Common myeloid progenitor, CD34-positive (primary cell): ENCODE measurements at places on chromosomes 16 and 17.

DNA sequence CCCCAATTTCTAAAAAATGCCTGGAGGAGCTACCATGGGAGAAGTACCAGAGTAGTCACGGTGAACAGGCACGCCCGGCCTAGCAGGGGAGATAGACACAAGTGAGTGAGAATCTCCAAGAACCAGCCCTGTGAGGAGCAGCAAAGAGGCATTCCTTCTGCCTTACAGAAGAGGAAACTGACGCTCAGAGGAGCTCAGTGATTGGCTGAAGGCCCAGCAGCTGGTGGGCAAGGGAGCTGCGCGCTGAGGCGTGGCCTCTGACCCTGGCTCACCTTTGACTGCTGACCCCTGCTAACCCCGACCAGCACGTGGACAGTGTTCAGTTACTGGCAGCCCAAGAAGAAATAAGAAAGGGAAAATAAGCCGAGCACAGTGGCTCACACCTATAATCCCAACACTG is 1.8 kb downstream of the C16orf96 start:
- no peak for DNase-seq

DNA sequence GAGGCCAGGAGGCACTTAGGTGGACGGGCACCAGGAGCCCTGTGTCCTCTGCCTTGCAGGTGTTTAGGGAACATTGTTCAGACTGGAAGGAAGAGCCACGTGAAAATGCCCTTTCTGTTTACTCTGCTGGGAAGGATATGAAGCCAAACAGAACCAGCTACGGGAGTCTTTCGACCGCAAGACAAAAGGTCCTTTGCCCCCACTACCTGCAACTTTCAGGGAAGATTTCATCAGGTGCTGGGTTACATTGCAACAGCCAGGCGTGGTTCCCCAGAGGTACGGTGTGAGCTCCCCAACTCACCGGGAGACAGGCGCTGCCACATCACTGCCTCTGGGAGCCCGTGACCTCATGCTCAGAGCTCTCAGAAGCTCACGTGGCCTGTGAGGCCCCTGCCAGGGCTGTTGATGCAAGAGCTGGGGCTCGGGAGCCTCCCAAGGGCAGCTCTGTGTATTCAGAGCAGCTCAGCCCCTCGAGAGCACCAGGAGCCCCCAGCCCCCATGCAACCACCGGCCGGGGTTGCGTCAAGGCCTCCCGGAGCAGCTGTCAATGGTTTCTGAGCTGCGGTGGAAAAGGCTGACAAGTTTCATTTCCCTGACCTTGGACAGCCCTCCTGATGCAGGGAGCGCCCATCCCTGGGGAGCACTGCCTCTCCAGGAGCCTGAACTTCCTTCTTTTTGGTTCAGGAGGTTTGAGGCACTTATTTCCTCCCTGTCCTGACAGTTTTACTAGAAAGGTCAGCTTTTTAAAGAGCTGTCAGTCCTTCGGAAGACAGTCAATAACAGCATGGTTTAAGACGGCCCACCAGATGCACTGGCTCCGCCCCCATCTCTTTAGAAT is 42.1 kb downstream of the TBC1D16 start:
- peak; percentile 73 for DNase-seq

GRCh38 chr17:75115555-75115954 is 5.8 kb downstream of the ARMC7 start:
- no peak for DNase-seq

- no peak for DNase-seq
Observed at GRCh38 chr17:75478508-75478907, 22.1 kb downstream of the TMEM94 start.

GRCh38 chr17:44556832-44557606 is at the start of gene FZD2:
Gene FZD2, plus strand, starts transcription at chr17:44557484. Its CDS starts 205 bp downstream, at chr17:44557689.
- DNase-seq, result peak; percentile 84

- no peak for DNase-seq
Observed at GRCh38 chr17:56624912-56625311, 31.4 kb downstream of the NOG start.

DNA sequence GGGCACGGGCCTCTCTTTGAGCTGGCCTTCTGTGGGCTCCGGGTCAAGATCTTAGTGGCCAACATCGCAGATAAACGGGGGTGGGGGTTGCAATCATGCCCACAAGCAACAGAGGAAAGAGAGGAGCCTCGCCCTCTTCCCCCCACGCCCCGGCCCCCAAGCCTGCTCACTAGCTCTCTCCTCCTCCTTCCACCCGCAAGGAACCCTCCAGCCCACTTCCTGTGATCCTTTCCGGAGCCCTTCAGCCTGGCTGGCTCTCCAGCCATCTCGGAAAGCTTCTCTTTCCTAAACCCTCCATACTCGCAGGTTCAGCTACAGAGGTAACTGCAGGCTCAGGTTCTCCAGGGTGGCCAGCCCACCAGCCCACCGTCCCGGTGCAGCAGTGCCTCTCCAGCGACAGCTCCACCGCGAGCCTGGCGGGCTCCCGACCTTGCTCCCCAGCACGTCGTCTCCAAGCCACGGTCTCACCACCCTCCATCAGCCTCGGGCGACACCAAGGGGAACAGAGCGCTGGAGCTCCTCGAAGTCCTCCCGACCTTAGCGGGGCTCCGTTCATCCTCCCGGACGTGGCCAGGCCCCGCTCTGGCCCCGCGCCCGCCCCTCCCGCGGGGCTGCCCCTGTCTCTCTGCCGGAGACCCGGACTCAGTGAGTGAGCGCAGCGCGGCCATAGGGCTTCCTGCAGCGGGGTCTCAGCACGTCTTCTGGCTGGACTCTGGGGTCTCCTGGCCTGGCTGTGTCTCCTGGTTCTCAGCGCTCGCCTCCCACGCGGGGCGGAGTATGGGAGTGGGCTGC is 12.9 kb upstream of the ODF4 start:
- DNase-seq, result peak; percentile 49

- peak; percentile 74 for DNase-seq
Observed at GRCh38 chr17:48427598-48427997, 2.4 kb downstream of the SKAP1 start.

GRCh38 chr17:56742601-56743000 is 91.1 kb downstream of the C17orf67 start:
- no peak for DNase-seq

DNA sequence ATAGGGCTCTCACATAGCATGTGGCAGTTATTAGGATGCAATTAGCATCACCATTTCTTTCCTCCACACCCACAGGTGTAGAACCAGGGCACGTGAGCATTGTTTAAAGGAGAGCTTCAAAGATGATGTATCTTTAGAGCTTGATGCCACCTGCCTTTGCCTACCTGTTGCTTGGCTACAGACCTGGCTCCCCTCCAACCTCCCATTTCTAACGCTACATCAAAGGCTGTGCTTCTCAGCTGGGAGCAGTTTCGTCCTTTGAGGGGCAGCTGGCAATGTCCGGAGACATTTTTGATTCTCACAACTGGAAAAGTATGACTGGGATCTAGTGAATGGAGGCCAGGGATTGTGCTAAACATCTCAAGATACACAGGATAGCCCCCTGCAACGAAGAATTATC is 78.5 kb upstream of the CLEC3A start:
- no peak for DNase-seq

DNA sequence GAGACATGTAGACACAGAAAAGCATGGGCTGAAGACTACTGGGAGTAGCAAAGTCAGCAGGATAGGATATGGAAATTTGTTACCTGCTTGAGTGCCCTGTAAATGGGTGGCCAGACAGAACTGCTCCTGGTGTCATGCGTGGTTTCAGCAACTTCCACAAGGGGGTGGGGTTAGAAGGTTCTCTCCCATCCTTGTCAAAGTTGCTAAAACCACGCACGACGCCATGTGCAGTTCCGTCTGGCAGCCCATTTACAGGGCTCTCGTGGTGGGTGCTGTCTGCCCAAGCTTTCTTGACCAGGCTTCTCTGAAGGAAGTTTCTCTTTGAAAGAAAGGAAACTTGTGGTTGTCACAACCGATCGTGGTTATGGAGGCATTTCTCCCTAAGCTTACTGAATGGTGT is 6.9 kb upstream of the DBNDD1 start:
- peak; percentile 43 for DNase-seq

- peak; percentile 87 for DNase-seq
Observed at GRCh38 chr17:5587438-5588032, 3.2 kb upstream of the NLRP1 start.

- DNase-seq, result no peak
Observed at GRCh38 chr16:11149011-11149616, 106.9 kb downstream of the SOCS1 start.

GRCh38 chr17:56638591-56639051 is 45.1 kb downstream of the NOG start:
- no peak for DNase-seq

GRCh38 chr16:88719267-88719932 is 13.1 kb downstream of the CTU2 start:
- no peak for DNase-seq

DNA sequence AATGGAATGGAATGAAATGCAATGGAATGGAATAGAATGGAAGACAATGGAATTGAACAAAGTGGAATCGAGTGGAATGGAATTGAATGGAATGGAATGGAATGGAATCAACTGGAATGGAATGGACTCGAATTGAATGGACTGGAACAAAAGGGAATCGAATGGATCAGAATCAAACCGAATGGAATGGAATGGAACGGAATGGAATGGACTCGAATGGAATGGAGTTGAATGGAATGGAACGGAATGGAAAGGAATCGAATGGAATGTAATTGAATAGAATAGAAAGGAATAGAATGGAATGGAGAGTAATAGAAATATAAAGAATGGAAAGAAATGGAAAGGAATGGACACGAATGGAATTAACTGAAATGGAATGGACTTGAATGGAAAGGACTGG is 475.2 kb upstream of the WSB1 start:
- DNase-seq, result no peak

GRCh38 chr16:9627427-9627826 is 536.0 kb downstream of the HAPSTR1 start:
- DNase-seq, result no peak

DNA sequence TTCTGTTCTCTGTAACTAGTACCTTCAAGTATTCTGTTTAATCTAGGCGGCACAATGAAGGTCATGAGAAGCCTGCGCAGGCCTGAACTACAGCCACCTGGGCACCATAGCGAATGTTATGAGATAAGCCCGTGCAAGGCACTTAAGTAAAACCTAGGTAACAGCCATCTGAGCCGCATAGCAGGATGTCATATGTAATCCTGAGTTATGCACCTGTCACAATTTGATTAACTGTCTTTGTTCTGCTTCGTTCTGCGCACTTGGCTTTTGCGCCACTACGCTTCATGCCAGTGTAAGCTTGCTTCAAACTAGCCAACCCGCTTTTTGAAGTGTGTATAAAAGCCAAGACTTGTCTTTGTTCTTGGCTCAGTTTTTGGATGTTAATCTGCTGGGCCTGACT is 449.8 kb downstream of the KCNJ18 start:
- no peak for DNase-seq

- DNase-seq, result no peak
Observed at GRCh38 chr16:13780406-13781168, 139.4 kb upstream of the ERCC4 start.

DNA sequence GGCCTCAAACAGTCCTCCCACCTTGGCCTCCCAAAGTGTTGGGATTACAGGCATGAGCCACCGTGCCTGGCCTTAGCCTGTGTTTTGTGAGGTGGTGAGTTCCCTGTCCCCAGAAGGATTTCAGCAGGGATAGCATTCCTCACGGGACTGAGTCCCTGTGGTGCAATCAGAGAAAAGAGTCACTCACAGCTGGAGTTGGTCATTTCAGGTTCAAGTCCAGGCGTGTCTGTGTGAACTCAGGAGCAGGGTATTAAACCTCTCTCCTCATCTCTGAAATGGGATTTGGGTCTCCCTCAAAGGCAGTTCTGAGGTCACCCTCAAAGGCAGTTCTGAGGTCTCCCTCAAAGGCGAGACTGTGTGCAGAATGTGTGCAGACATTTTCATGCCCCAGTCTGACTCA is 28.6 kb downstream of the NPTX1 start:
- DNase-seq, result no peak

GRCh38 chr16:46836534-46837530 is 5.9 kb upstream of the C16orf87 start:
- DNase-seq, result no peak

- DNase-seq, result no peak
Observed at GRCh38 chr17:63624531-63624880, 2.3 kb downstream of the MAP3K3 start.

GRCh38 chr17:2259769-2260536 is 43.6 kb downstream of the SMG6 start:
- peak; percentile 47 for DNase-seq

DNA sequence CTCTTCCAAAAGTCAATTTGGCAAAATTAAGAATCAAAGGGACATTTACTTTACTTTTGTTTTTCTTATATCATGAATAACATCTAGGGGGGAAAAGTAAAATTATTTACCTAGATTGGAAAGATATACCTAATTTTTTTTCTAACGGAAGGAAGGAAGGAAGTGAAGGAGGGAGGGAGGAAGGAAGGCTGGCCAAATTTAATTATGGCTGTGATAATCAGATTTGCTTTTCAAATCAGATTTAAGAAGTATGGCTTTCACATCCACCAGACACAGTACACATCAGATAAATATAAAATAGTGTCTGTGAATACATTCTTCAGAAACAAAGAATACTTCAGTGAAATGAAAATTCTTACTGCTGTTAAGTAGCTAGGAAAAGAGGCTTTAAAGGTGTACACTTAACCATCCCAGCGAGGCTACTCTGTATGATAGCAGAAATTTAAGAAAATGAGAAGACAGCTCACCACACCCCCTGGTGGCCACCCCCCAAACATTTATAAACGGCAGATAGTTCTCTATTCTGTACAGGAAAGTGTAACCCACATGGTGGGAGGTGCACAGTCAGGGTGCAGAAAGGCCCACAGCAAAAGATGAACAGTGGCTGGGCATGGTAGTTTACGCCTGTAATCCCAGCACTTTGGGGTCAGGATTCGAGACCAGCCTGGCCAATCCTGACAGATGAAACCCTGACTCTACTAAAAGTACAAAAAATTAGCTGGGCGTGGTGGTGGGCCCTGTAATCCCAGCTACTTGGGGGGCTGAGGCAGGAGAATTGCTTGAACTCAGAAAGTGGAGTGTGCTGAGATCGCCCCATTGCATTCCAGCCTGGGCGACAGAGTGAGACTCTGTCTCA is 150.8 kb downstream of the SSH2 start:
- peak; percentile 89 for DNase-seq

DNA sequence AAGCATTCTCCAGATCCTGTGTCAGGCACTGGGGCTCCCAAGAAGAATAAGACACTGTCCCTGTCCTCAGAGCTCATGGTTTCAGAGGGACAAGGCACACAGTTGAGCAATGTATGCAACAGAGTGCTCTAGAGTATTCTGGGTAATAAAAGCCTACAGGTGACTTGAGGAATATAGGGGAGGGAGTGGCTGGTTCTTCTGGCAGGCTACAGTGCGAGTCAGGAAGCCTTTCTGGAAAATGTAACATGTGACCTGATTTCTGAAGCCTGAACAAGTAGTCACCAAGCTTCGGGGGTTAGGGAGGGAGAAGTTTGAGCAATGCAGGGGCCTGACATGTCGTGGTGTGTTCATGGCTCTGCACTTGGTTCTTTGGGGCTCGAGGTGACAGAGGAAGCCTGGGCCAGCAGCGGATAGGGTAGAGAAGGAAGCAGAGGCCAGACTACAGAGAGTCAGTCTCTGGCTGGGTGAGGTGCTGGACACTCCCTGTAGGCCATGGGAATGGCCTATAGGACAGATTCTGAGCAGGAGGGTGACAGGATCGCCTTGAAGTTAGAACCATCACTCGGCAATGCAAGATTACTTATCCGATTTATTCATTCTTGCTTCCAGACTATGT is 16.0 kb upstream of the LRRC75A start:
- DNase-seq, result no peak
